Lower lobe of right lung (tissue), 2 donors: ENCODE measurements at places on chromosomes 5 and 9. TPM values are rescaled to one million over a fixed set of nuclear protein-coding genes. Genes with fewer than 3 reads are reported as not detected.

The C9orf50 gene
- total RNA-seq, result not detected

The SOWAHA gene
- 0.18 TPM for total RNA-seq

DNA sequence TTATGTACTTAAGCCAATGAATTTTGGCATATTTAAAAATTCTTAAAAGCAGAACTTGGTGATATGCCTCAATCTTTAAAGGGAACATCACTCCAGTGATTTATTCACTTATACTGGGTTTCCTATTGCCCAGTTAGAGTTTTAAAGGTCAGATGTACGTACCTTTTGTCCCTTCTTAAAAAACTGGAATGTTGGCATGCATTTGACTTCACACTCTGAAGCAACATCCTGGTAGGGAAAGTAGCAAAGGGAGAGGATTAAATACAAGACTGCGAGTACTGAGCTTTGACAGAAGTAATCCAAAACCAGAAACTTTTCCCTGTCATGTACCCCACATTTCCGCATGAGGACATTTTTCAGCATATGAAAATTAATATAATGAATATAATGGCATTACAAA is 11.7 kb downstream of the TXN start:
- peaks cover 73% of the 10 kb centered on the region for H3K36me3 ChIP-seq
- no peaks in the 10 kb centered on the region for H3K27me3 ChIP-seq
- no peak for DNase-seq
- no peak overlapping the region for H3K4me3 ChIP-seq
- no peaks in the 10 kb centered on the region for H3K4me1 ChIP-seq
- H3K27ac ChIP-seq, result no peak overlapping the region

The CDC25C gene
- total RNA-seq, result 0.47 TPM

DNA sequence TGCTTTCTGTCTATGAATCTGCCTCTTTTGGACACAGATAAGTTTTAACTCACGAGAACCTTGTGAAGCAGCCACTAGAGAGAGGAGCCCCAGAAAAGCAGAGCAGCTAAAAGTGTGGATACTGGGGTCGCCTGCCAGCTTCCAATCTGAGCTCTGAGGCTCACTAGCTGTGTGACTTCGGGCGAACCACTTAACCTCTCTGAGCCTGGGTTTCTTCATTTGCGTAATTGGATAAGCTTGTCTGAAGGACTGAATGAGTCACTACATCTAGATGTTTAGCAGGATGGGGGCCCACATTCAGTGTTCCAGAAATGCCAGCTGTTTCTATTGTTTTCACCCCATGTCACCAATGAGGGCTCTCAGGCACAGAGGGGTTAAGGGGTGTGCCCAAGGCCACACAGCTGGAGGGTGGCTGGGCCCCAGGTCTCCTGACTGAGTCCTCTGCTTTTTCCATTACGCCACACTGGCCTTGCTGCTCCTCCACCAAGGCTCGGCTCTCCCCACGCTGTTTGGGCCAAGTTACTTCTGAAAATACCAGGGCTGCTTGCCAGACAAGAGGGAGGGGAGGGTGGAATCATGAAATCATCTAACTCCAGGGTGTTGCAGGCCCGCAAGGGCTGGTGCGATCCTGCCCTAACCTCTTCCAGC is 36.2 kb downstream of the SH3PXD2B start:
- H3K4me1 ChIP-seq, result peaks cover 78% of the 10 kb centered on the region
- H3K27ac ChIP-seq, result peak overlapping the region; percentile 70
- peaks cover 6% of the 10 kb centered on the region for H3K36me3 ChIP-seq
- DNase-seq, result peak; percentile 88
- no peaks in the 10 kb centered on the region for H3K27me3 ChIP-seq

- H3K4me3 ChIP-seq, result no peak overlapping the region
- H3K27ac ChIP-seq, result no peak overlapping the region
- no peak for DNase-seq
- peaks cover under 1% of the 10 kb centered on the region for H3K4me1 ChIP-seq
- H3K27me3 ChIP-seq, result no peaks in the 10 kb centered on the region
Observed at GRCh38 chr5:143166090-143166489, 237.4 kb downstream of the NR3C1 start.

The GPX8 gene
- 10.8 TPM for total RNA-seq

- no peaks in the 10 kb centered on the region for H3K27me3 ChIP-seq
- no peaks in the 10 kb centered on the region for H3K36me3 ChIP-seq
- DNase-seq, result no peak
Observed at GRCh38 chr5:153187503-153187902, 303.0 kb upstream of the GRIA1 start.

- H3K4me3 ChIP-seq, result no peak overlapping the region
- no peak overlapping the region for H3K27ac ChIP-seq
- H3K27me3 ChIP-seq, result no peaks in the 10 kb centered on the region
- DNase-seq, result no peak
- H3K36me3 ChIP-seq, result no peaks in the 10 kb centered on the region
Observed at GRCh38 chr5:138972230-138972629, 97.1 kb upstream of the LRRTM2 start.

GRCh38 chr9:12874395-12874794 is 99.6 kb downstream of the LURAP1L start:
- H3K4me3 ChIP-seq, result no peak overlapping the region
- H3K27ac ChIP-seq, result no peak overlapping the region
- no peaks in the 10 kb centered on the region for H3K36me3 ChIP-seq
- no peak for DNase-seq

DNA sequence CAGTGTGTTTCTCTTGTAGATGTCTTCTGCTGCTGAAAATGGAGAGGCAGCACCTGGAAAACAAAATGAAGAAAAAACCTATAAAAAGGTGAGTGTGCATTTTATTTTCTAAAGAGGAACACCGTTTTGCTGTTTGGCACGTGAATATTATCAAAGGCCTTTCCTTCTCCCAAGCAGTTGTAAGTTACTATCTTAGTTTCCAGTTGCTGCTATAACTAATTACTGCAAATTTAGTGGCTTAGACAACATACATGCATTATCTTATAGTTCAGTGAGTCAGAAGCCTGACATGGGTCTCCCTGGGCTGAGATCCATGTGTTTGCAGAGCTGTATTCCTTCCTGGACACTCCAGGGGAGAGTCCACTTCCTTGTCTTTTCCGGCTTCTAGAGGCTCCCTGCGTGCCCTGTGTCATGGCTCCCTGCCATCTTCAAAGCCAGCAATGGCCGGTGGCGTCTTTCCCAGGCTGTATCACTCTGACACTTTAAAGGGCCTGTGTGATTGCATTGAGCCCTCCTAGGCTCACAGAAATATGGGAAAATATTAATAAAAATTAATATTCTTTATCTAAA is 117.6 kb downstream of the PIP5K1B start:
- no peaks in the 10 kb centered on the region for H3K27me3 ChIP-seq
- no peak overlapping the region for H3K27ac ChIP-seq

- DNase-seq, result no peak
- H3K27me3 ChIP-seq, result peaks cover 4% of the 10 kb centered on the region
- no peak overlapping the region for H3K27ac ChIP-seq
- no peak overlapping the region for H3K4me3 ChIP-seq
- H3K36me3 ChIP-seq, result no peaks in the 10 kb centered on the region
Observed at GRCh38 chr5:7501061-7501460, 105.1 kb downstream of the ADCY2 start.

- no peak overlapping the region for H3K27ac ChIP-seq
- no peaks in the 10 kb centered on the region for H3K27me3 ChIP-seq
- DNase-seq, result no peak
Observed at GRCh38 chr5:173091981-173092380, 35.8 kb downstream of the CREBRF start.

The SPACA9 gene
- total RNA-seq, result 13.9 TPM

DNA sequence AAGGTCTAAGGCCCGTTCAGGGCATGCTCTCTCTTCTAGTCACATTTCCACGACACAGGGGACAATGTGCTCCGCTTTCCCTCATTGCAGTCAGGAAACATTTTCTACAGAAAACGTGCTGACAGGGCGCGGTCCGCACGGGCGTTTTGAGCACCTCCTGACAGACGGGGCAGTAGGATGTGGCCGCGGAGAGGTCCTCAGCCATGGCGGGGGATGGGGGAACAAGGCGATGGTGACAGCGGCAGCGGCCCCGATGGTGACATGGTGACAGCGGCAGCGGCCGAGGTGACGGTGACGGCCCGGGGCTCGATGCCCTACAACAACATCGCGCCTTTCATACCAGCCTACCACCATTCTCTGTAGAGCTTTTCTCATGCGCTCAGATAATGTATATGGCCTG is 4.1 kb downstream of the PLPP1 start:
- H3K36me3 ChIP-seq, result no peaks in the 10 kb centered on the region
- H3K4me3 ChIP-seq, result no peak overlapping the region
- no peak for DNase-seq

The SLCO6A1 gene
- total RNA-seq, result not detected

The PRLR gene
- 3.2 TPM for total RNA-seq

The TNC gene
- 18.5 TPM for total RNA-seq

The KCNT1 gene
- total RNA-seq, result 0.35 TPM

DNA sequence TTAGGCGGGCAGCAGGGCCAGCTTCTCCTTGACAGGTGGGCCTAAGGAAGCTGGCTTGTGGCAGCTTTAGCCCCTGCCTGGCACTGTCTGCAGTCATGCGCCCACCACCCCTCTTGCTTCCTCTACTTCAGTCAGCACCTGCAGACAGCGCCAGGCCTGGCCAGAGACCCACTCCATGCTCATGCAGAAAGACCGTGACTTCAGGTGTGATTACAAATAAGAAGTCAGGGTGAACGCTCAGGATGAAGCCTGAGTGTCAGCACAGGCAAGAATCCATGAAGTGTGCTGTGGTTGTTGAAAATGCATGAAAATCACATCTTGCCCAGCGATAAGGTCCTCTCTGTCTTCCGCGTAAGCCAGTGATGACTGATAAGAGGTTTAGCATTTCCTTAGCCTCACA is 3.4 kb downstream of the CSF2 start:
- H3K4me3 ChIP-seq, result no peak overlapping the region
- no peaks in the 10 kb centered on the region for H3K36me3 ChIP-seq
- DNase-seq, result no peak
- H3K27ac ChIP-seq, result peak overlapping the region; percentile 51
- H3K27me3 ChIP-seq, result no peaks in the 10 kb centered on the region

DNA sequence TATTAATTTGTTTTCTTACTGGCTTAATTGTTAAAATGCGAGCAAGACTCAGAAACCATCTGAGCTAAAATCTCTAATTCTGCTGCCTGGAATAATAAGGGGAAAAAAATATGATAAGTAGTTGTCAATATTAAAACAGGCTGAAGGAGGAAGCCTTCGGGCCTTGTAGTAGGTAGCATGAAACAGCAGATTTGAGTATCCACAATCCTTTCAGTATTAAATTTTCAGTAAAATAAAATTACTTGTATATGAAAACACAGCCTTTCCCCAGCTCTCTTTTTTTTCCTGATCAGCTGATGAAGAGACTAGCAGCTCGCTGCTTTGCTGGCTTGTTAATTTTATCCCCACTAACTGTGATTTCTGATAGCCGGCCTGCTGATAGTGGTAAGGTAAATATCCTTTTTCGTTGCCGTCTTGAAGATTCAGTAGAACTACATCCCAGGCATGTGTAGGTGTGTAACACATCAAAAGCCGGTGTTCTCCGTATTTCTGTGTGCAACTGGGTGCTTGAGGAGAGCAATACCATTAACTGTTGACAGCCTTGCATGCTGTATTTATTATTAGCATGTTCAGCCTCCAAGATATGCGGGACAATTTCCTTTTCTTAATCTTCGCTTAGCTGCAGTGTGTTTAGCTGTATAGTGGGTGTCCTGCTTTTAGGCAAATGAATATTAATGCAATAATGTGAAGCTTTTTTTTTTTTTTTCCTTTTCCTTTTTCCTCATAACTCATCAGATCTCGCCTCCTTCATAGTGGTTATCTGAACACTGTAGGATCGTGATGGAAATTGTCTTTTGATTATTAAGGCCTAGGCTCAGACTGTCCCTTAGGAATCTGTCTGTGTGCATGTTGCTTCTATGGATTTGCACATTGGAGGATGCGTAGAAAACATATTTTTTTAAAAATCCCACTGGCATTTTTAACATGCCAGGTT is 144.6 kb downstream of the SMARCA2 start:
- peak overlapping the region; percentile 77 for H3K27ac ChIP-seq
- peak overlapping the region; percentile 56 for H3K4me3 ChIP-seq
- peaks cover 36% of the 10 kb centered on the region for H3K4me1 ChIP-seq
- H3K27me3 ChIP-seq, result no peaks in the 10 kb centered on the region
- DNase-seq, result no peak

DNA sequence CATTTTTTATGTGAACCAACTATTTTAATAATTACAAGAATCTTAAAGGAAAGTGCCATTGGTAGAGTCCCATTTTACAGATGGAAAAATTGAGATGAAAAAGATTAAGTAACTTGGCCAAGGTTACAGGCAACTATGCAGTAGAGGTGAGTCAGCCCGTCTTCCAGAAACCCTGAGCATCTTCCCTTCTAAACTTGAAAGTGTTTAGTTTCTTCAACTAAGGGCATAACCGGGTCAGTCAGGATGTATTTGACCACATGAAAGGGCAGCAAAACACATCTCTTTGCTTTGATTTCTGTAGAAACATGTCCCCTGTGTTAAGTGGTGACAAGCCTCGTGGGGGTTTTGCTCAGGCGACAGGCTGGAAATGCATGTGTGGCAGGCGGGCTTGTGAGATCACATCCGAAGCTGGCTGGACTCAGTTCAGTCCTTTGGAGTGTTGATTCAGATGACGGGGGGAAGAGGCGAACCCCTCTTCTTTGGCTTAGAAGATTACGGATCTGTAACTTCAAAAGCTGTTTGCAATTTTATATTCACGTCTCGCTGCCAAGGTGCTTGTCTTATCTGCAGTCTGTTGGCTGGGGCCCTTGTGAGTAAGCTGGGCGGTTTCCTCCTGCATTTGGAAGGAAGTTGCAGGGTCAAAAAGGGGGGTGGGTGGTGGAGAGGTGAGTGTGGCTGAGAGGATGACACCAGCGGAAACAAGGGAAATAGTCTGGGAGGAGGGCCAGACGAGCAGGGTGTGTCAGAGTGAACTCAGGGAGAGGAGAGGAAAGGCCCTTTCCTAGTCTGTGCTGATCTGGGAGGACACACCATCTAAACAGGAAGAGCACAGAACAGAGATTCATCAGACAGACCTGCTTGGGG is 78.9 kb upstream of the RPS23 start:
- H3K27ac ChIP-seq, result peak overlapping the region; percentile 22
- H3K4me1 ChIP-seq, result peaks cover 44% of the 10 kb centered on the region
- peak; percentile 68 for DNase-seq
- no peak overlapping the region for H3K4me3 ChIP-seq
- H3K36me3 ChIP-seq, result no peaks in the 10 kb centered on the region

The GRXCR2 gene
- total RNA-seq, result not detected

DNA sequence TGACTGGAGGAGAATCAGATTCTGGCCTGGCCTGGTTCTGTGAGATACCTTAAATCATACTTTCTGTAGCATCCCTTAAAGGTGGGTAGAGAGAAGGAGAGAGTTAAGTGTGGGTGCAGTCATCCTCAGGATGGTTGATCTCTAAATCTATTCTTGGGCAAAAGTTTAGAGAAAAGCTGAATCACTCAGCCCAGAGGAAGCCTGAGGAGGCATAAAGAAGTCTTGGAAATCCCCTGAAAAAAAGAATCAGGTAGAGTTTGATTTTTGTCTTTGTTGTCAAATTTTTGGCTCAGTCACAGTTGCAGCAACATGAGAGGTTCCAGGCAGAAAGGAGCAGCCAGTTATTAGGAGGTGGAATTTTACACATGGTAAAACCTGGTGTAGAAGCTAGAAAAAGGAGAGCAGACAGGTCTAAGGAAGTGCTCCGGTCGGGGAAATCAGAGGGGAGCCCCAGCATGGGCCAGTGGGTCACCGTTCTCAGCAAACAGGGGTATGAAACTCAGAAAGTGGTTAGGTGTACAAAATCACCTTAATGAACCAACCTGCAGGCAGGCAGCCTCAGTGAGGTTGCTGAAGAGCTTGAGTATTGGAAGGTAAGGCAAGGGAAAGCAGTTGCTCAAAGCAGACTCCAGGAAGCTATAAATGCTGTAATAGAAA is 116.2 kb upstream of the CNTLN start:
- H3K36me3 ChIP-seq, result no peaks in the 10 kb centered on the region
- H3K27ac ChIP-seq, result no peak overlapping the region
- DNase-seq, result no peak
- H3K4me1 ChIP-seq, result no peaks in the 10 kb centered on the region
- no peak overlapping the region for H3K4me3 ChIP-seq

The SYK gene
- 88.9 TPM for total RNA-seq
